H4 (cell line): ENCODE measurements at places on chromosomes 7 and 10. TPM values are rescaled to one million over a fixed set of nuclear protein-coding genes. Genes with fewer than 3 reads are reported as not detected.

Gene CNTNAP2
- total RNA-seq, result 1.7 and 2.8 TPM in 2 replicates

Gene MTG1
- total RNA-seq, result 22.5 and 25.7 TPM in 2 replicates

Gene CFAP69
- total RNA-seq, result 1.3 and 1.8 TPM in 2 replicates

Gene PPP1R3A
- total RNA-seq, result not detected in 2 replicates

DNA sequence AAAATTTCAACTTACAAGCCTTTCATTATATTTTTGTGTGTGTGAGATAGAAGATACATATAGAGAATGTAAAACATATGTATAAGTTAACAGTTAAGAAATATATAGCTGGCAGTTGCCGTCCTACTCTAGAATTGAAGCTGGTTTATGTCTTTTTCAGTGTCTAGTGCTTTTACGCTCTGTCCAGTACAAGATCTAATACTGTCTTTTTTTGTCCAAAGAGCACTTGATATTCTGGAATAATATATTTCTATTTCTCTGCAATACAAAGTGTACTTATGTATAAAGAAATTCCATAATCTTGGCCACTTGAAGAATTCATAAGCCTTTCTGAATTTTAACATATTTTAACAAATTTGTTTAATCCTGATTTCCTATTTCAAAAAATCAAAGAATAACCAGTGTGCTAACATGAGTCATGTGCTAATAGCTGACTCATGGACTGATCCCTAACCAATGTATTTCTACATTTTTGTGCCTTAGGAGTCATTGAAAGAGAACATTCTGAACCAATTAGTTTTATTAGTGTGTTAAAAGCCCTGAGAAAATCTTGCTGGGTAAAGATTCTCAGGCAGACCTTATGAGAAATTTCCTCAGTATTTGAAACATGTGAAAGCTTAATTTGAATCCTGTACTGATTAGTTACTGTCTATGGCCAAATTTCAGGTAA is 73.2 kb upstream of the CCAR1 start:
- no peak for DNase-seq

DNA sequence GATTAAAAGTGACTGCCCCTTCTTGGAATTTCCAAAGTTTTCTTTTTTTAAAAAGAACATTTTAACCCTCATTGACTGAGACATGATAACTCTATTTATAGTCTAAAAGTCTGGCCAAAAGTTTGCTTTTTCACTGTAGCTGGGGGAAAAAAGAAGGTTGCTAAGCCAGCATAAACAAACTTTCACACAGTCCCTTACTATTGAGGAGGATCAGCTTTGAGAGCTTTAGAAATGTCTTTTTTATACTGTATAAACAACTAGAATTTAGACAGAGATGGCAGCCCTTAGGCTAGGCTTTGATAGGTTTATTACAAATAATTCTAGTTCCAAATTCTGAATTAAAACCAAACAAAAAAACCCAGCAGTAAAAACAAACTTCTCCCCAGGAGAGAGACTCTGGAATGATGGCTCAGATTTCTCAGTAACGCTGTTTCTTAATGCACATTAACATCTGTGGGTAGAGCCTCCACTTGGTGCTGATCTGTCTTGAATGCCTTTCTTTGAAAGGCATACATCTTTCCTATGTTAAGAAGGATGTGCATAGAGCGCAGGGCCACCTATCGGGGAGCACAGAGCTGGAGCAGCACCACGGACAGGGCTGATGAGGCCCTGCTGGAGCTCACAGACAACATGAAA is 100.9 kb upstream of the PDLIM1 start:
- peak; percentile 74 for DNase-seq

GRCh38 chr10:8052341-8052955 is 2.0 kb upstream of the GATA3 start:
- no peak for DNase-seq

DNA sequence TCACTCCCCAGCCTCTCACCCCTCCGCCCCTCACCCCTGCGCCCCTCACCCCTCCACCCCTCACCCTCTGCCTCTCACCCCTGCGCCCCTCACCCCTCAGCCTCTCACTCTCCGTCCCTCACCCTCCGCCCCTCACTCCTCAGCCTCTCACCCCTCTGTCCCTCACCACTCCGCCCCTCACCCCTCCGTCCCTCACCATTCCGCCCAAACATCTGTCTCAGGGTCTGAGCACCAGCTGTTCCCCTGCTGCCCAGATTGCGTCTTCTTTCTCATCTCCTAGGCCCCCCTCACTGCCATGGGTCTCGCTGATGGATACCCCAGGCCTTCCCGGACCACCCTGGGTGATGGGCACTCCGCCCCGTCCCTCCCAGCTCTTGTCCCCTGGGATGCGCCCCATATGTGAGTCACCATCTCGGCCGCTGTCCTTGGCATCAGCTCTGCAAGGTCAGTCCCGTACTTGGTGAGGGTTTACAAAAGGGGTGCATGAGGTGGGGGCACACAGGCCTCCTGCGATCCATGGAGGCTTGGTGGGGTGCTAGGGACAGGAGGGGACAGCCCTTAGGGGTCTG is 65.4 kb upstream of the GNA12 start:
- no peak for DNase-seq

DNA sequence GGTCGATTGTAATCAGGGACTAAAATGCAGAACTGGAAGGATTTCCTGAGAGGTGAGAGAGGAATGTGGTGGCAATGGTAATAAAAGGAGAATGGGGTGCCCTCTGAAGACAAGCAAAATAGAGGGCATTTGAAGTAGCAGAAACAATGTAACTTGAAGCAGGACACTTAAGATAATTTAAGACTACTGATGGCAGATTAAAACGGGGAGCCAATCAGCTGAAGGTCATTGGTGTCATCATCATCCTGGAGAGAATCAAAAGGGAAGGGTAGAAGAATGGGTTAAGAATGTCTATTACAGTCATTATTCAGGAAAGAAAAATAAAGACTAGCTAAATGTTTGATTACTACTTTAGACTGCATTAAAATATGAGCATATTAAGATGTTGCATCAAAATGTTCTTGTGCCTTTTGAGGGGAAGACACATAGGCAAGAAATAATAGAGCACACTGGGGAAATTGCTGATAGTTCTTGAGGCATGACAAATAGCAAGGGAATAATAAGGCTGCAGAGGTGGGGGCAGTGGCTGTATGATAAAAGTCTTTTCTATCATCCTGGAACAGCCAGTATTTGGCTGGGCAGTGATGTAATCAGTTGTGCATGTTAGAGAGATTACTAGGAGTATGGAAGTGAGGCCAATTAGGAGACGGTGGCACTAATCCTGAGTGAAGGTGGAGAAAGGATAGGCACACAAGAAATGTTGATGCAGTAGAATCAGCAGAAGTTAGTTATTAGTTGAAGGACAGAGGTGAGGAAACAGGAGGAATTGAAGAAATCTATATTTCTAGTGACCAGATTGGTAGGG is 60.2 kb downstream of the CCDC71L start:
- no peak for DNase-seq

GRCh38 chr10:61159253-61159652 is 215.3 kb upstream of the RHOBTB1 start:
- peak; percentile 8 for DNase-seq

DNA sequence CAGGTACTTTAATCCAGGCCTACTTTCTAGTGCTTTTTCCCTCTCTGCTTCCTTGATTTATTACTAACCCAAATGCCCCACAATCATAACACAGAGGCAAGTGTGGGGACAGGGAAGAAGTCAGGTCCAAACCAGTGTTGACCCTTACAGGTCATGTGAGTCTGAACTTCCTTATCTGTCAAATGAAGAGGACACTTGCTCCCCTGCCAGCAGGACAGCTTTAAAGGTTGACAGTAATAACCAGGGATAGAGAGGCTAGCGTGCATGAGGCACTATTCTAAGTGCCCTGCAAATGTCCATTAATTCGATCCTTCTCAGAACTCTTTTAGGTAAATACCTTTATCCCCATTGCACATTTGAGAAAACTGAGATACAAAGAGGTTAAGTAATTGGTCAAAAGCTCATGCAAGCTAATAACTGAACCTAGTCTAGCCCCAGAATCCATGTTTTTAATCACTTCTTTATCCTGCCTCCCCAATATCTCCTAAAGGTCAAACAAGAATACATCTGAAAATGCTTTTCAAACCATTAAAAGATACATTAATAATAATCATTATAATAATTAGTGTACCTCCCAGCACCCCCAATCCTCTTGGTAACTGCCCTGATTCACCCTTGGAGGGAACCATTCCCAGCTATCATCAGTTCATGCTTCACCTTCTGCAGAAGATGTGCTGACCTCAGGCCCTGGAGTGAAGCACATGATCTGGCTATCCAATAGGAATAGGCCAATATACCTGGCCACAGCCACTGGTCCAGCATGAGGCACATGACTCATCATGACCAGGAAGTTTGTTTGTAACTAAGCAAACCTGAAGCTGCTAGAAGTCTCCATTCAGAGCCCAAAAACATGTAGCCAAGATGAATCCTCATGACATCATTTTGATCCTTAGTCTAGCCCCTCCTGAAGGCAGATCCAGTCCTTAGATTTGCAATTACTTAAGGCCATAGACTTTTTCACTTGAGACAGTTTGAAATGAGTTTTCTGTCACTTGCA is 40.7 kb downstream of the SGMS1 start:
- DNase-seq, result no peak

GRCh38 chr10:13993673-13994089 is 337.0 kb downstream of the FRMD4A start:
- no peak for DNase-seq

GRCh38 chr7:66344166-66344565 is 139.0 kb downstream of the TPST1 start:
- no peak for DNase-seq
